ENCODE measurements at places on chromosomes 2 and 18.

GRCh38 chr18:5058768-5059695, 138.0 kb downstream of the AKAIN1 start:
- peak; percentile 63 for DNase-seq

GRCh38 chr18:7523772-7524171, 43.3 kb upstream of the PTPRM start:
- DNase-seq: no peak

DNA sequence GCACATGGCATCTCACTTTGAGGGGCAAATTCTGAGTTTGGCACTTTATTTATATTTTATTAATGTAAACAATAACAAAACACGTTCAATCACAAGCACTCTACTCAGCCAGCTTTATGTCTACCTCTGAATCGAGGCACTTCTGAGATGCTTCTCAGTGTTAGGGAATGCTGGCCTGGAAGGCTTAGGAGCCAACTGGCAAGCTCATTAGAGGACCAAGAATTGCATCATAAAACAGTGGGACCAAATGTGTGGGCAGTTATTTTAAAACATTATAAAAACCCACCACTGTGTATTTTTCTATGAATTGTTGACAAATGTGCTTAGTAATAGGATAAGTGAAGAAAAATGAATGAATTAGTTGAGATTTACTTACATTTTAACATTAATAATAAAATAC, 46.8 kb upstream of the SMIM21 start:
- no peak for DNase-seq

- DNase-seq: no peak
These were observed 349.4 kb upstream of the GYPC start for GRCh38 chr2:126306539-126306938.

- DNase-seq: no peak
These were observed 43.7 kb upstream of the TANK start for GRCh38 chr2:161116509-161116908.

All from activated CD8-positive, alpha-beta memory T cell treated with anti-CD3 and anti-CD28 coated beads for 24 hours (primary cell).